H7 (cell line): ENCODE measurements at places on chromosomes 5 and 9. TPM values are rescaled to one million over a fixed set of nuclear protein-coding genes. Genes with fewer than 3 reads are reported as not detected.
A peak's percentile ranks its signal among the peaks of the same experiment; 100 is the strongest.

GRCh38 chr5:35656721-35657120 lies 39.1 kb downstream of the SPEF2 start:
- no peak for DNase-seq

GRCh38 chr5:56100439-56101176 lies 105.8 kb upstream of the IL6ST start:
- DNase-seq: no peak

DNA sequence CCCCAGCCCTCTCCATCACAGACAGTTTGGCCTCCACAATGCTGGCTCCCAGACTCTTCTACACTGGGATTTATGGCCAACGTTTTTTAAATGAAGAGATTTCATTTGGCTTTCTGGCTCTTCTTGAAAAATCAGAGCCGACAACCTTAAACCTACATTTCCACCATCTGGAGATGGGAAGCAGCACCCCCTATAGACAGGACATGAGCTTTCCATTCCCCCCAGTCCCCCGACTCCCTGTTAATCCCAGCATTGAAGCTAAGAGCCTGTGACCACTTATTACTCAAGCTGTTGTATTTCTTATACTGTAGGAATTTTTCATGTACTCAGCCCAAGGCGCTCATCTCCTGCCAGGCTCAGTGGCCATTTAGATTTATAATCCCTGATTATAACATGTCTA lies 34.0 kb upstream of the AFAP1L1 start:
- DNase-seq: peak; percentile 83

DNA sequence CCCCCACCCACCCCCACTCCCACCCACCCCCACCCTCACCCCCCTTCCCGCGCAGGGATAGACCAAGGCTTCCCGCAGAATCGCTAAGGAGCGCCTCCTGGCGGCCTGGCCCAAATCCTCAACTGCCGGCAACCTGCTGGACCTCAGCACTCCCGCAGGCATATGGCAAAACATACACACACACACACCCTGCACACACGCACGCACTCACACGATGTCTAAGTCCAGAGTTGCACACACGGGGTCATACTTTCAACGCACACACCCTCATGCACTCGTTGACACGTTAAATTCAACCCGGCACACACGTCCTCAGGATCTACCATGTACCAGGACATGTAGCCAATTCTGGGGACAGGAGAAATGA lies 1.7 kb downstream of the CPLX2 start:
- no peak for DNase-seq

DNA sequence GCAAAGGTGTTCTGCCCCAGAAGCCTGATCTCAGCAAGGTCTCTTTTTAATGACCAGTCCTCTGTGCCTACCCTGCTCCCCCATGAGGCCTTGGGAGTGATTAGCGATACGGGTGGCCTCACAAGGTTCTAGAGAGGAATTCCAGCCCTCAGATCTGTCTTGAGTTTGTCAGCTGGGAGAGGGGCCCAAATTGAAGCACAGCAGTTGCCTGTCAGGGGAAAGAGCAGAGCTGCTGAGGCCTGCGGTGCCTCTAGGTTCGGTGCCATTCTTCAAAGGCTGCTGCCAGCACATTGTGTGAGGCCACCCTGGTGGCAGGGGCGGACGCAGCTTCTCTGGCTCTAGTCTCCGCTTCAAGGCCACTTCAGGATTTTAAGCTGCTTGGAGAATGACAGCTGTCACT lies 85.7 kb upstream of the GRIA1 start:
- peak; percentile 10 for DNase-seq

DNA sequence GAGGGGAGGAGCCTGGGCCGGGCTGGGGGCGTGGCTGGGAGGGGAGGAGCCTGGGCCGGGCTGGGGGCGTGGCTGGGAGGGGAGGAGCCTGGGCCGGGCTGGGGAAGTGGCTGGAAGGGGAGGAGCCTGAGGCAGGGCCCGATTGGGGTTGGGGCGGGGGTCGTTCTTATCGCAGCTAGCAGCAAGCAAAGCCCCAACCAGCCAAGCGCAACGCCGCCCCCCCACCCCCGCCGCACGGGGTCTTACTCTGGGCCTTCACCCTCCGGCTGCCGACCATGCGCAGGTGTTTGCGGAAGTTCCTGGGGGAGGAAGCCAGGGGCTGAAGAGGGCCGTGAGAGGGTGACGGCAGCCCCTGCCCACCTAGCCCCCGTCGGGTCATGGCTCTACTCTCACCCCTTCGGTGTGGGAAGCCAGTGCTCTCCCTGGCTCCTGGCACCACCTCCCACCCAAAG lies 5.0 kb downstream of the NSMF start:
- DNase-seq: peak; percentile 98

- no peak for DNase-seq
These were observed 25.2 kb upstream of the FOCAD start for GRCh38 chr9:20658677-20659473.

- no peak for DNase-seq
These were observed 64.3 kb downstream of the IRX1 start for GRCh38 chr5:3659907-3660306.

- DNase-seq: no peak
These were observed 49.3 kb downstream of the GADD45G start for GRCh38 chr9:89654025-89654662.

- no peak for DNase-seq
These were observed 23.4 kb downstream of the HRH2 start for GRCh38 chr5:175681045-175681967.

DNA sequence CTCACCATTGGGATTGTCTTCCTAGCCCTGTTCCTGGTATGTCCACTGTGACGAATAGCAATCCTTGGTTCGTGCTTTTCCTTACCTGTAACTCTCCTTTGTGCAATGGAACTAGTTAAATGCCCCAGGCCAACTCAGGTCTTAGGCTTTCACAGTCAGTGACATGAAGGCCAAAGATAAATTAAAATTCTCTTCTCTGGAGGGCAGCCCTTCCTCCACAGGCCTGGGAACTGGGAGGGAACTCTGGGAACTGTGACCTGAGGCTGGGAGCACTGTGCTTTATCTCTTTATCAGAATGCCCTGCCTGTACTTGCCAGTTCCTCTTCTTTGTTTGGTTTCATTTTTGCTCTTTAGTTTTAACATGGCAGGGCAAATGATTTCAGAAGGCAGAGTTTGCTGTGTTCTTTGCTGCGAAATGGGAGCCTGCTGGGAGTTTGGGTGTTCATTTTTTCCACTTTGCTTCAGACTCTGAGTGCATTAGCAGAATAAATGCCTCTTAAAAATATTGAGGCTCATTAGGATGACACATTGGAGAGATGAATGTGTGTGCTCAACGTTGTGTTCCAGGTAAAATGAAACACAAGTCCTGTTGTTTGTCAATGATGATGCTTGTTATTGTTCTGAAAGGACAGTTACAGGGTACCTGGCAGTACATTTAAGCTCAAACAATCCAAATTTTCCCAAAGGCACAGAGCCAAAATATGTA lies 118.1 kb downstream of the NUDT12 start:
- no peak for DNase-seq

GRCh38 chr9:113929634-113930389 lies 53.7 kb downstream of the ZNF618 start:
- no peak for DNase-seq

- DNase-seq: no peak
These were observed 15.5 kb upstream of the WWC1 start for GRCh38 chr5:168275940-168276339.

DNA sequence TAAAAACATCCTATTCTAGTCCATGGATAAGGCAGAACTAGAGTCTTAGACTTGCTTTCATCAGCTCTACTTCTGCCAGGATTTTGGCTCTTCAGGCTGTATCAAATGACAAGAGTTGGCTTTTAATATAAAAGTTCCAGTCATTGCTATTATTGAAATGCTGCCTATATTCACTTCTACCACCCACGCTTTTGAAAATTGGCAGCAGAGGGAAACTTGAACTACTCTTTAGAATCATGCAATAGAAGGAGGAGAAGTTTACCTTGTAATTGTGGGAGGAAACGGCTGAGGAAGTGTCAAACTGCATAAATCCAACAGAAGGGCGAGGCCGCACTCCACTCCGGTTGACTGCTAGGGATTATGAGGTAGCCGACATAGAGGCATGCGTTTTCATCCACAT lies 122.6 kb upstream of the BASP1 start:
- no peak for DNase-seq

DNA sequence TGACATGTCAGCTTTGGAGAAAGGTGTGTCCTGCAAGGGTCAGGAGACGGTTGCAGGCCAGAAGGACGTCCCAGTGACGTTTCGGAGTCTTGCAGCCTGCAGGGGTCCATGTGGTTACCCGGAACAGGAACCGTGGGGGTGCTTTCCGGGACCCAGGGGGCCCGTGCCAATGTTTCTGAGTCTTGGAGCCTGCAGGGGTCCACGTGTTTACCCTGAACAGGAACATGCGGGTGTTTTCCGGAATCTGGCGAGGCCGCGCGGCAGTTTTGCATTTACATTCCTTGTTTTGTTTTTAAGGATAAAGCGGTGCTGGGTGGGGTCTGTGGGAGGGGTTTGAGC lies 30.6 kb downstream of the NKD2 start:
- DNase-seq: no peak

- no peak for DNase-seq
These were observed 122.3 kb downstream of the GNAQ start for GRCh38 chr9:77909306-77909705.

DNA sequence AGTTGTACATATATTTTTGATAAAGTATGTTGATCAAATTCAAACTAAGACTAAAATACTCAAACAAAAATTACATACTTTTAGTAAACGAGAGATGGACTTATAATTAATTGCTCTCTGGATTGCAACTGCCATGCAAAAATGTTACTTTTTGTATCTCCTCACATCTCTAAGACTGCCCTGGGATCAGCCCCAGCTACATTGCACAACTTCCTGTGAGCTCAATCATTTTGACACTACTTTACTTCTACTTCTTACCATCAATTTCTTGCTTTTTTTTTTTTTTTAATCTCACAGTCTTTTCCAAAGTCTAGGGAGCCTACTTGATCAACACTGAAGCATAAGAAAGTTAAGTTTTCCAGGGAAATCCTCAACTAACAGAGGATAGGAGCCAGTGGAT lies 506.0 kb upstream of the CDH10 start:
- no peak for DNase-seq

- no peak for DNase-seq
These were observed 41.6 kb upstream of the ZNF300 start for GRCh38 chr5:150946351-150946905.

Gene VPS13A
- total RNA-seq: 10.9 and 17.8 TPM in 2 replicates

Gene PCDHB2
- total RNA-seq: 0.69 and 1.9 TPM in 2 replicates

Gene SPINK6
- not detected in 2 replicates for total RNA-seq

Gene SLCO6A1
- total RNA-seq: 0.11 TPM in 1 of 2 replicates, not detected in the other

Gene SLC6A7
- total RNA-seq: not detected in 2 replicates

Gene SPEF2
- total RNA-seq: 0.07 TPM in 1 of 2 replicates, not detected in the other

Gene ANKDD1B
- 0.03 and 0.37 TPM in 2 replicates for total RNA-seq

Gene HACD4
- total RNA-seq: 0.42 and 0.55 TPM in 2 replicates

Gene GGTA1
- not detected in 2 replicates for total RNA-seq

Gene SHC3
- total RNA-seq: 8.2 and 13.2 TPM in 2 replicates

Gene MYOZ3
- total RNA-seq: 8.1 and 12.9 TPM in 2 replicates

Gene FAM163B
- 1.2 and 3.7 TPM in 2 replicates for total RNA-seq
